ENCODE measurements at places on chromosomes 1 and 21.

GRCh38 chr1:58805716-58806571, 22.1 kb upstream of the JUN start:
- DNase-seq = no peak

DNA sequence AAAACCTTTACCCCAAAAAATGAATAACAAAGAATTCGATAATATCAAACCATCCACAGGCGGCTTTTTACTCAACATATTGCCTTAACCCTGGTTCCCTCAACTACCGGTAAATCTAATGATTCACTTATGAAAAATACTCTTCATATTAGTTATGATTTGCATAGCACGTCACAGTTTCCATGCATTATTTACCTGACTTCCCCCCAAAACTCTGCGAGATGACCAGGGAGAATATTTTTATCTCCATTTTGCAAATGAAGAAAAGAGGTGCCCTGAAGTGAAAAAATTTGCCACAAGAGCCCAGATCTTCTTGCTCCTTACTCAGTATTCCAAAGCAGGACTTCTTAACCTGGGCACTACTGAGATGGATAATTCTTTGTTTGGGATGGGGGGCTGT, 2.9 kb downstream of the JAK1 start:
- DNase-seq = no peak

DNA sequence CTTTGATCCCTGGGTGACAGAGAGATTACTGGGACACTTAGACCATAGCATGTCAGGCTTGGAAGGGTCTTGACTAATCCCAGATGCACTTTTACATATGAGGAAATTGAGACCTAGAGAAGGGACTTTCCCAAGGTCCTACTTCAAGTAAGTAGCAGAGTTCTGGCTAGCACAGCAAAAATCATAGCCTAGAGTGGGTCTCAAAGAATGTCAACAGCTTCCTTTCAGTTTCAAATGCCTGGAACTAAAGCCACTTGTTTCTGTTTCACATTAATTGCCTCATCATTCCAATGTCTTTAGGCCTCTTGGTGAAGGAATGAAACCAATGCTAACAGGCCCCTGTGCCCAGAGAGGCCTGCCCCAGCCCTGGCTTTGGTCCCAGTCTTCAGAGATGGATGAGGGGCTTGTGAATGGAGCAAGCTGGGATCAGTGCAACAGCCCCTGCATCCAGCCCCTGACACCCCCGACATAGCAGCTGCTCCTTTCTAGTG, 26.6 kb downstream of the ATF3 start:
- DNase-seq = no peak

DNA sequence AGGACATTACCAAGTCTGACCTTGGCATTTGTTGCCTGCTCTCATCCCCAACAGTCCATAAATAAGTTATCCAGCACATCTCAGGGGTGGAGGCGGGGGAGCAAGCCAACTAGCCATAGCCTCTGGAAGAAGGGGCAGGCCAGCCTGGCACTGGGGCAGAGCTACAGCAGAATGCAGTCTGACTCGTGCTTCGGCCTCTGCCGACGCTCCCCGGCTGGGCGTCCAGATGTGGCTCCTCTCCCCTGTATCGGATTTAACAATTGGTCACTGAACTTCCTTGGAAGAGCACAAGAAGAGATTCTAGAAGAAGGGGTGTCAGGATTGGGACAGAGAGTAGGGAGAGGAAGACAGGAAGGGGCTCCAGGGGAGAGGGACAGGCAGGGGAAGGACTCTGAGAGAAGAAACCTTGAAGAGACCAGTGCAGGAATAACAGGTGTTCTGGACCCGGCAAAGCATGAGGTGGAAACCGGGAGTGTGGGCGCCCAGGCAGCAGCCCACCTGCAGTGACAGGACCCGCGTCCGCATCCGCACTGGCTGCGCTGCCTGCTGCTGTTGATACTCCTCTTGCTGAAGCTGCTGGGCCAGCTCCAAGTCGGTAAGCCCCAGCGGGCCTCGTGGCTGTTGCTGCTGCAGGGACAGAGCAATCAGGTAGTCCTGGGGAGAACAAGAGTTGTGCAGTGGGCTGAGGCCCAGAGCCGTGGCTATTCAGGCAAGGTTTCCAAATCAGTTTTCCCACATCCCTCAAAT, 9.4 kb downstream of the MINDY1 start:
- no peak for DNase-seq

- no peak for DNase-seq
Measured at GRCh38 chr1:93061895-93062792, 16.9 kb upstream of the MTF2 start.

GRCh38 chr1:4177425-4178150, 277.5 kb upstream of the C1orf174 start:
- DNase-seq = no peak

- no peak for DNase-seq
Measured at GRCh38 chr1:81221564-81221963, 579.2 kb upstream of the ADGRL2 start.

- no peak for DNase-seq
Measured at GRCh38 chr1:229908689-229909088, 158.3 kb upstream of the GALNT2 start.

DNA sequence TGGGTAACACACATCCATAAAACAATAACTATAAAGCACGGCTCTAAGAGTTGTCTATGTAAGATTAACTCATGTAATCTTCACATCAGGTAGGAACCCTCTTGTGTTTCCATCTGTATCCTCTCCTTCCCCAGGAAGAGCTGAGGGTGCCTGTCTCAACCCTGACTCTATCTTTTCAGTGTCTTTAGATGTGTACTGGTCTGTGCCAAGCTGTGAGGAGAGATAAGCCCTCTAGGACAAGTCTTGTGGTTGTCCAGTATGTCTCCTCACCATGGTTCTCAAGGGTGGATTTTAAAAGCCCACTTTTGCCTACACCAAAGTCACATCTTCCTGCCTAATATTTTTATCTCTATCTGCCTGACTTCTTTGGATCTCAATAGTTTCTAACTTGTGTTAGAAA, 300.1 kb downstream of the KCNT2 start:
- DNase-seq = no peak

- no peak for DNase-seq
Measured at GRCh38 chr1:156291226-156292061, 4.0 kb downstream of the GLMP start.

DNA sequence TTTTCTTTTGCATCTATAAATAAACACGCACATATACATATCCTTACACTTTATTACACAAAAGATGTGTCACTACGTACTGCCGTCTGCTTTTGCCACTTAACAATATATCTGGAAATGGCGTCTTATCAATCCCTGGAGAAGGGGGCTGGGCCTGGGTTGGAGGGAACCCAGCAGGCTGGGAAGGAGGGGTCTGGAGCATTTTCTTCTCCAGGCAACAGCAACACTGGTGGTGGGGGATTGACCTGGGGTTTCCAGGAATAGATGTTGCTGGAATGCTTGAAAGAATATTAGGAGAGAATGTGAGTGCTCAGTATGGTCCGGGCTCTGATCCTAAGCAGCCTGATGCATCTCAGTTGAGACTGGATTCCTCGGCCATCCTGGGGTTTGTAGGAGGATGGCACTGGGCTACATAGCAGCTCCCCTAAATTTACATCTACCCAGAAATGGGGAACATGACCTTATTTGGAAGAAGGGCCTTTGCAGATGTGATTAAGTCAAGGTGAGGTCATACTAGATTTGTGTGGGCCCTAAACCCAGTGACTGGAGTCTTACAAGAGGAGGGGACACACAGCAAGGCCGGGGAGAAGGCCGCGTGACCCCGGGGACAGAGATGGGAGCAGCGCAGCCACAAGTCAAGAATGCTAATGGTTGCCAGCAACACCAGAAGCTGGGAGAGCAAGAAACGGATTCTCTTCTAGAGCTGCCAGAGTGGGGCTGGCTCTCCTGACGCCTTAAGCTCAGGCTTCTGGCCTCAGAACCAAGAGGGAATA, 98.6 kb downstream of the SIK1 start:
- DNase-seq = no peak

- no peak for DNase-seq
Measured at GRCh38 chr1:236692128-236692527, 5.8 kb downstream of the ACTN2 start.

GRCh38 chr1:21659099-21659923, 9.8 kb downstream of the RAP1GAP start:
- peak; percentile 26 for DNase-seq

- DNase-seq = no peak
Measured at GRCh38 chr1:216562383-216562782, 139.1 kb upstream of the USH2A start.
